Activated T-cell treated with anti-CD3 and anti-CD28 coated beads for 1 hour (primary cell): ENCODE measurements at places on chromosomes 16 and 17.

GRCh38 chr17:56480501-56480900 is 113.0 kb upstream of the NOG start:
- DNase-seq: no peak

DNA sequence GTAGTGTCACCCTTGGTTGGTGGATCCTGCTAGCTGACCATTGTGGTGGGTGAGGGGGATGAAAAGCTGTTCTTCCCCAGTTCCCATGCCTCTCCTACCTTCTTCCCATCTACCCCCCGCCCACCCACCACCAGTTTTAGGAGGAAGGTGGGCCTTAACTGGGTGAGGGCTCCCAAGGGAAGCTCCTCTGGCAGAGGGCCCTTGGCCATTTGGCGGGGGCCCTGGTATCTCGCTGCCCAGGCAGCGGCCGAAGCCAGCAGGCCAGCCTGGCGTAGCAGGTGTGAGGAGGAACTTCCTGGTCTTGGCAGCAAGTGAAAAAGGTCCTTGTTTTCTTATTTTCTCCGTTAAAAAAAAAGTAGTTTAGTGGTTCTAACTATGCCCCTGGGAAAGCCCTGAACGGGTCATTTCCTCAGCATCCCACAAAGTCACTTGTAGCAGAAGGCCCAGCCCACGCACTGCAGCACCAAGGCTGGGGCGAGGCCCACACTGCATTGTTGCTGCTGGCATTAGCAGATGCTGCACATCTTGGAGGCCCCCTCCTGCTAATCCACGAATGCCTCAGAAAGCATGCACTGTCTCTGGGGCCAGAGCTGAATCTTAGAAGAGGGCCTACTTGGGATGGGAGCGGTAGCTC is 72.5 kb downstream of the MPRIP start:
- DNase-seq: no peak

DNA sequence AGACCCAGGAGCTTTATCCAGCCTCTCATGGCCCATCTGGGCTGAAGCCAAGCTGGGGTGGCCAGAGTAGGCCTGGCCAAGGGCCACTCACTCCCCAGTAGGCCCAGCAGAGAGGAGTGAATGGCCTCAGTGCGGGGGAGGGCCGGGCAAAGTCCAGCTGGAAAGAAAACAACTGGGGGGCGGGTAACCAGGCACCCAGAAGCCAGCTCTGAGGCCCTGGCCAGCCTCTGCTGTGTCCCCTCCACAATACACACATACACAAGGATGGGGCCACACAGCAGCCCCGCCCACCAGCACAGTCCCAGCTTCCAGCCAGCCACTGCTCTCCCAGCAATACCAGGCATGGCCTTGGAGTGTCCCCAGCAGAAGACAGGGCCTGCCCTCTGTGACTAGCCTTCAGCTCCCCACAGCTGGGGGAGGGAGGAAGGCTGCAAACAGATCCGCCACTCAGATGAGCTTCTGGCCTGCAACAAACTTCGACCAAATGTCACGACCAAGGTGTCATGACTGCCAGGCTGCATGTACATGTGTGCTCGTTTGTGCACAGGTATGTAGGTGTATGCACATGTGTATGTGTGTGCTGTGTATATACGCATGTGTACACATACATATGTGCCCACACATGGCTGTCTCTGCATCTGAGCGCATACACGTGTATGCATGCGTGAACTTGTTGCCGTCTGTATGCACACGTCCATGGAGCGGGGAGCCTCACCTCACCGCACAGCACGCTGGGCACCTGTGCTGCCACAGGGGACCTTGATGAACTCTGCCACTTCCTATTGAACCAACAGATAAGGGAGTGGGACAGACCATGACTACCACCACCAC is 5.0 kb downstream of the CARHSP1 start:
- DNase-seq: no peak

DNA sequence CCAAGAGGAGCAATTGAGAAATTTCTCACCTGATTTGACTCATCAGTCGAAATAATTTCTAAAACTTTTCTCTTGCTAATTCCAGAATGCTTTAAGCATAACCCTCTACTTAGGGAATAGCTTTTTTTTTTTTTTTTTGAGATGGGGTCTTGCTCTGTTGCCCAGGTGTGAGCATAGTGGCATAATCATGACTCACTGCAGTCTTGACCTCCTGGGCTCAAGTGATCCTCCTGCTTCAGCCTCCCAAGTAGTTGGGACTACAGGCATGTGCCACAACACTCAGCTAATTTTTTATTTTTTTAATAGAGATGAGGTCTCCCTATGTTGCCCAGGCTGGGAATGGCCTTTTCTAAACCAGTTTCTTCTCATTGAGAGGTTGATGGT is 13.7 kb upstream of the NFATC3 start:
- no peak for DNase-seq

GRCh38 chr16:9869776-9870175 is 312.5 kb downstream of the GRIN2A start:
- DNase-seq: no peak

DNA sequence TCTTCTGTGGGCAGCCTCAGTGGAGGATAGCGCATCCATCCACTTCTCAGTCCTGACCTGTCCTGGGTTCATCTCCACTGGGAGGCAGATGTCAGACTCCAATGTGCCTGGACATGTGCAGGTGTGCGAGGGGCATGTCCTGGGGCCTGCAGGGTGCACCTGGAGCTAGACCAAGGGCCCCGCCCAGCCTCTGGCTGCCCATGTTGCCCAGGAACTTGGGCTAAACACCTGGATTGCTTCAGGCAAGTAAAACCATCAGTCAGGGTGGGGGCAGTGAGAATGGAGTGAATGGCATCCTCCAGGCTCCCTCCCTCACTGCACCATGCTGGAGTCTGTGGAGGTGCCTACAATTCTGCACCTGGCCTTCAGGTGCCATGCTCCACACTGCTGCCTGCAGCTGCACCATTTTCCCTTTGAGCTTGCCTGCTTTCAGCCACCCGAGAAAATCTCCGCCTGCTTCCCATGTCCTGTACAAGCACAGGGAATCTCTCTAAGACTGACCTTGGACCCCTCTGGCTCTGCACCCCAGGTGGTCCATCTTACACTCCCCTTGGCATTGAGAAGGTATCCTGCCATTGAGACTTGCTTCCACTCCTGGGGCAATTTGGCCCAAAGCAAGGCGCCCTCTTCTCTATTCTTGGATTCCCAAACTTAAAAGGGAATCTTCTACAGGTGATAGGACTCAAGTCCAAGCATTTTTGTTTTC is 2.1 kb upstream of the MFSD6L start:
- DNase-seq: no peak

- no peak for DNase-seq
Measured at GRCh38 chr17:51745993-51746392, 412.5 kb downstream of the CA10 start.

- DNase-seq: no peak
Measured at GRCh38 chr17:603406-604114, 111.1 kb downstream of the VPS53 start.

DNA sequence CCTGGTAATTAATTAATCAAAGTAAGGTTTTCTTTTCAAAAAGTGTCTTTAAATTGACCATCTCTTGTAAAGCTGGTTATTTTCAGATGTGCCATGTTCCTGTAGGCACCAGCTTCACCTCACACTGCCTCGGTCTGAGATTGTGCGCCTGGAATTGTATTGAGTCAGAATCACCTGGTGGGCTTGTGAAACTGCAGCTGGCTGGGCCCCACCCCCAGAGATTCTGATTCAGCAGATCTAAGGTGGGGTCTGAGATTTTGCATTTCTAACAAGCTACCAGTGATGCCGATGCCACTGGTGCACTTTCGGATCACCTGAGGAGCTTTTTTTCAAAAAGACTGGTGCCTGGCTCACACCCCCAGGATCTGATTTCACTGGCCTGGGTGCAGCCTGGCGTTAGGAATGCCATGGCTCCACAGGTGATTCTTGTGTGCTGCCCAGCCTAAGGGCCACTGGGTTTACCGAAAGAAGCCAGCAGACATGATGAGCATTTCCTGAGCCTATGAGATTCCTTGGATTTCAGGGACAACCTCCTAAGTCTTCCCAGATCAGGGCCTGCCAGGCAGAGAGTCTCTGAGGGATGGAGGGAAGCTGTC is 59.2 kb upstream of the TOB1 start:
- no peak for DNase-seq

DNA sequence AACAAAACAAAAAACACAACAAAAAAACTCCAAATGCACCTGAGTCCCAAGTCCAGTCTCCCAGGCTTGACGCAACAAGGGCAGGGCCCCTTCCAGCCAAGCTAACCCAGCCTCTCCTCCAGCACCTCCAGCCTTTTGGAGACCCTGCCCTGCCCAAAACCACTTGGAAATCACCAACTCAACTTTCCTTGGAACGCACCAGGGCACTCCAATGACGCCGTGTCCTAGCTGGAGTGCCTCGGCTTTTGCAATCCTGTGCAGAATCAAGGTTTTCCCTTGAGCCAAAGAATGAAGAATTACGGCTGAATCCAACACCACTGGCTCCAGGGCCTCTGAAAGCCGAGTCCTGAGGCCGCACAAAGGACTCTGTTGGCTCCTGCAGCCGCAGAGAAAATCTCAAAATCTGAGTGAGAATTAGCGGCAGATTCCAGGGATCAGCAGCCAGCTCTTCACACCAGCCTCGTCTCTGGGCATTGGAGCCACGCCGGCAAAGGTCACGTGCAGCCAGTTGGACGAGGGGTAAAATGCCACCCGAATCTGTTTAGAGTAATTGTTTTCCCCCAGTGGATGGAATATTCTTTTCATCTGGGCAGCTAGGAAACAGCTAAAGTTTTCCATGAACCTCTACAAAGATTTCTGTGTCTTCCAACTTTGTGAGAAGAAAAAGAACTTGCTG is 9.7 kb upstream of the BAIAP2 start:
- DNase-seq: no peak

DNA sequence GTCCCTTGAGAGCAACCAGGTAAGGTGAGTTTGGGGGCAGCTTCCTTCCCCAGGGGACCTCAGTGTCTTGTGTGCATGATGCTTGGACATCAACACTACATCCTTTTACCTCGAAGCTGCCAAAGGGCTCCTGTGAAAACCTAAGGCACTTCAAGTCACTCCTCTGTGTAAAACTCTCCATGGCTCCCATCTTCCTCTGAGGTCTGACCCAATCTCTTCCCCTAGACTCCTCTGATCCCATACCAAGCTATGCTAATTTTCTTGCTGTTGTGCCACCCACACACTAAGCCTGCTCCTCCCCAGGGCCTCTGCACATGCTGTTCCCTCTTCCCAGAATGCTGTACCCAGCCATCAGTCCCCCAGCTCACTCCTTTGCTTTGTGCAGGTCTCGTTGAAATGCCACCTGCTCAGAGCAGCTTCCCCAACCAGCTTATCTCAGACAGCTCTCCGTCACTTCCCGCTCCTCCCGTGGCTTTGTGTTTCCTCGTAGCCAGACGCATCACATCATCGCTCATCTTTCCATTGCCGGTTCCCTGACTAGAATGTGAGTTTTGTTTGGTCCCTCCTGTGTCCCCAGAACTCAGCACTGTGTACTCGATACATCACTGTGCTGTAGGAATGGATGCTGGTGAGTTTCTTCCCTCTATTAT is 78.4 kb downstream of the CNGB1 start:
- DNase-seq: no peak

GRCh38 chr17:53629188-53629587 is 193.5 kb upstream of the KIF2B start:
- no peak for DNase-seq

GRCh38 chr16:67733734-67734470 is 14.8 kb upstream of the GFOD2 start:
- no peak for DNase-seq

DNA sequence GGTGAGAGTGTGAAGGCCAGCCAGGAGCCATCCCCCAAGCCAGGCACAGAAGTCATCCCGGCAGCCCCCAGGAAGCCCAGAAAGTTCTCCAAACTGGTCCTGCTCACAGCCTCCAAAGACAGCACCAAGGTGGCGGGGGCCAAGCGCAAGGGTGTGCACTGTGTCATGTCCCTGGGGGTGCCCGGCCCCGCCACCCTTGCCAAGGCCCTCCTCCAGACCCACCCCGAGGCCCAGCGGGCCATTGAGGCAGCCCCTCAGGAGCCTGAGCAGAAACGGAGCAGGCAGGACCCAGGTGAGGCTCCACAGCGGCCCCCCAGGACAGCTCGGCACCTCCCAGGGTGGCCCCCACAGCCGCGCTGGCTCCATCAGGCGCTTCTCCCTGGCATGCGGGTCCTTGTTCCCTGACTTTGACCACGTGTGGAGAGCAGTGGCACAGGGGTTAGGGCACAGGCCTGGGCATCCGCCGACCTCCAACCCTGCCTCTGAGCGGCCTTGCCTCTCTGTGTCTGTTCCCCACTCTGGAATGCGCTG is 13.5 kb downstream of the FLYWCH2 start:
- no peak for DNase-seq

GRCh38 chr17:31511195-31511578 is 119.7 kb downstream of the RAB11FIP4 start:
- DNase-seq: no peak

DNA sequence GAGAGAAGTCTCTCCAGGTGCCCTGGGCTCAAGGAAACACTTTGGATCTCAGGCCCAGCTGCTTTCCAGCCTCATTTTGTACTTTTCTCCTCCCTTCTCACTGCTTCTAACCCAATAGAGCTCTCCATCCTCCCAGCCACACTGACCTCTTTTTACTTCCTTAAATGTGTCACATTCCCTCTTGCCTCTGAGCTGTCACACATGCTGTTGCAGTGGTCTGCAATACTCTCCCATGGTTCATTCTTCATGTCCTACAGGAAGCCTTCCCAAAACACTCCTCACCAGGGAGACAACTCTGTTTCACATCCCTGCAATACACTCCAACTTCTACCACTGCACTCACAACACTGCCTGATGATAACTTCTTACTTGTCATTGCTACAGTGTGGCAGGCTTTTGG is 242.1 kb upstream of the DYNLRB2 start:
- DNase-seq: no peak

DNA sequence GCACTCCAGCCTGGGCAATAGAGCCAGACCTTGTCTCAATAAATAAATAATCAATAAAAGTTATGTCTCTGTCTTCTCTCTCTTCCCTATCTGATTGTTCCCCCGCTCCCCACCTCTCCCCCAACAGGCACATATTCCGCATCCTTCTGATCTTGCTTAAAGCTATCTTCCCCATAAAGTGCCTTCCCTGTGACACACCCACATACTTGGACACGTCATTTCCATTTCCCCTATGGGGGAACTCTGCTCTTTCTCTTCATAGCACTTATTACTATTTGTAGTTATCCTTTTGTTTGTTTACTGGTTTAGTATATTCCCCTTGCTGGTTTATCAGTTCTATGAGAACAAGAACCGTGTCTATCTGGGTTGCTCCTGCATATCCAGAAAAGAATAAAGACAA is 14.9 kb downstream of the MYO1D start:
- no peak for DNase-seq

DNA sequence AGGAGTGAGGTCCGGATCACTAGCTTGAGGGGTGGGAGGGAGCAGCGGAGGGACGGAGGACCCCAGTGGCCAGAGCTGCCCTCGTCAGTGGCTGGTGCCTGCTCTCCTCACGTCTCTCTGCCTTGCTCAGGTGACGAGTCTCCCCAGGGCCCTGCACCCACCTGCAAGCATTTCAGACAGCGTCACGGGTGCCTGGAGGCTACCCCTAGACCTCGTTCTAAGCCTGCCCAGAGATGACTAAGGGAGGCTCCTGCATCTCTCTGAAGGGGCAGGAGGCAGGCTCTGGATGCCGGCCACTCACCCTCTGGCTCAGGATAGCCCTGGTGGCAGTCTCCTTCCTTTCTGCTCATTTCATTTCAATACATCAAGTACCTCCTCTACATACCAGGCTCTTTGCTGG is 68.8 kb downstream of the MRC2 start:
- DNase-seq: no peak
